Urinary bladder (tissue), 4 donors: ENCODE measurements at places on chromosomes 7 and 10. TPM values are rescaled to one million over a fixed set of nuclear protein-coding genes. Genes with fewer than 3 reads are reported as not detected.

The CCDC172 gene
- total RNA-seq: not detected

The UPK3BL2 gene
- 15.4 TPM for total RNA-seq

The CPN1 gene
- total RNA-seq: 0.16 TPM

The SLC39A12 gene
- total RNA-seq: not detected

The CLEC2L gene
- total RNA-seq: 0.32 TPM

The TFEC gene
- total RNA-seq: 8.2 TPM

The STK17A gene
- total RNA-seq: 17.4 TPM

The STRIP2 gene
- total RNA-seq: 4.1 TPM

The ADCYAP1R1 gene
- total RNA-seq: 4.5 TPM

The GRM8 gene
- total RNA-seq: 0.48 TPM

The AVPI1 gene
- 7.5 TPM for total RNA-seq

The NXPH1 gene
- 2.0 TPM for total RNA-seq

The CALML3 gene
- not detected for total RNA-seq

The KAZALD1 gene
- 27.0 TPM for total RNA-seq

The PTN gene
- 91.1 TPM for total RNA-seq

The CUBN gene
- total RNA-seq: 6.1 TPM

DNA sequence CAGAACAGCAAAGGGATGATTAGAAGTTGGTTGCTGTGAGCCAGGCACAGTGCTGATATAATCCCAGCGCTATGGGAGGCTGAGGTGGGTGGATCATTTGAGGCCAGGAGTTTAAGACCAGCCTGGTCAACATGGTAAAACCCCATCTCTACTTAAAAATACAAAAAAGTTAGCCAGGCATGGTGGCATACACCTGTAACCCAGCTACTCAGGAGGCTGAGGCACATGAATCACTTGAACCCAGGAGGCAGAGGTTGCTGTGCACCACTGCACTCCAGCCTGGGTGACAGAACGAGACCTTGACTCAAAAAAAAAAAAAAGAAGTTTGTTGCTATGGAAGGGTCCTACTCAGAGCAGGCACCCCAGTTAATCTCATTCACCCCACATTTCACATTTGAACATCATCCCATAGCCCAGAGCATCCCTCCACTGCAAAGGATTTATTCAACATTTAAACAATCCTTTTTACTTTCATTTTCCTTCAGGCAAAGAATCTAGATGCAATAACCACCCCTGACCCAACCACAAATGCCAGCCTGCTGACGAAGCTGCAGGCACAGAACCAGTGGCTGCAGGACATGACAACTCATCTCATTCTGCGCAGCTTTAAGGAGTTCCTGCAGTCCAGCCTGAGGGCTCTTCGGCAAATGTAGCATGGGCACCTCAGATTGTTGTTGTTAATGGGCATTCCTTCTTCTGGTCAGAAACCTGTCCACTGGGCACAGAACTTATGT lies 4.1 kb downstream of the IL6 start:
- no peak for DNase-seq

DNA sequence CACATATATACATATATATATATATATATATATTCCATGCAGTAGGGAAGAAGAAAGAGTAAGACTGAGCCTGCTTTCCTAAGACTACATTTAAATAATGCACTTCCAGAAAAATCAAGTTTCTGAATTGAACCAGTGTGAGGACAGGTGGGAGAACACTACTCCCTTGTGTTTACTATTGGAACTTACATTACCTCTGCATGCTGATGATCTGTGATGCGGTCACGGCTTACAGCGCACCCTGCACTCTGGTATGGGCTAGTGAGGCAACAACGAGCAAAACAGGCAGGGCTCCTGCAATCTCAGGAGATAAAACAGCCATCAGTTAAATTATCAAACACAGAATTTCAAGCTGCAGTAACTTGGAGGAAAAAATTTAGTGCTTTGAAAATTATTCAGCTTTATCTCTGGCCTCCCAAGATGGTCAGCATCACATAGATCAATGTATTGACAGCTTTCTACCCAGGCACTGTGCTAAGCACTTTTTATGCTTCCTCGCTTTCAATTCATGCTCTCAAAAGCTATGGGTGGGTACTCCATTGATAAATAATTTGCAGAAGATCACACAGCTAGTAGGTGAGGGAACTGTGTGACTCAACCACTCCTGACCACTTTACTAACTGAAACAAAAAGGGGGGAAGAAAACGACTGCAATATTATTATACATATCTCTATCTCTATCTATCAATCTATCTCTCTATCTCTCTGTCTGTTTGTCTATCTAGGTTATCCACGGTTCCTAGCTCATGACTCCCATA lies 20.5 kb upstream of the SLC16A12 start:
- no peak for DNase-seq

GRCh38 chr7:84336303-84336702 lies 141.7 kb upstream of the SEMA3A start:
- DNase-seq: no peak

DNA sequence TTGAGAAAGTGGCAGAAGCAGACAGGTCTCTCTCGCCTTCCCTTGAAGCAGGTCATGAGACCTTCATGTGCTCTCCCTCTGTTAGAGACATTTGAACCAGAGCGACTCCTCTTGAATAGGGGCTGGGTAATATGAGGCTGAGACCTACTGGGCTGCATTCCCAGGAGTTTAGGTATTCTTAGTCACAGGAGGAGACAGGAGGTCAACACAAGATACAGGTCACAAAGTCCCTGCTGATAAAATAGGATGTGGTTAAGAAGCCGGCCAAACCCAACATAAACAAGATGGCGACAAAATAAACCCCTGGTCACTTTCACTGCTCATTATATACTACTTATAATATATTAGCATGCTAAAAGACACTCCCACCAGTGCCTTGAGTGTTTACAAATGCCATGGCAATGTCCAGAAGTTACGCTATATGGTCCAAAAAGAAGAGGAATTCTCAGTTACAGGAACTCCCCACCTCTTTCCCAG lies 43.5 kb upstream of the MSRB2 start:
- DNase-seq: no peak

GRCh38 chr10:72889391-72889831 lies 4.1 kb upstream of the OIT3 start:
- no peak for DNase-seq

DNA sequence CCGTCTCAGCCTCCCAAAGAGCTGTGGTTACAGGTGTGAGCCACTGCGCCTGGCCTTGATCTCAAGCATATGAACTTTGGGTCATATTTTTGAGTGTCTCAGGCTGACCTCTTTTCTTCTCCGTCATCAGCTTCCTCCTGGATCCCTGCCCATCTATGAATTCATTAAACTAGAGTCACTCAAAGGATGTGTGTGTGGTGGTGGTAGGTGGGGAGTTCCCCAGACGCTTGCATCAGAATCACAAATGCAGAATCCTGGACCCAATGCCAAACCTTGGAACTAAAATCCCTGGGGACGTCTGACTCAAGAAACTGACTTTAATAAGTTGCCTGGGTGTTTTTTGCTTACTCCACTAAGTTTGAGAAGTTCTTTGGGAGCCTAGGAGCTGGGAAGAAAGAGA lies 6.7 kb upstream of the CREB5 start:
- DNase-seq: no peak

GRCh38 chr7:146514304-146514703 lies 397.7 kb downstream of the CNTNAP2 start:
- DNase-seq: no peak

GRCh38 chr7:115864082-115864481 lies 166.5 kb downstream of the TFEC start:
- DNase-seq: no peak

GRCh38 chr10:102801978-102802377 lies 35.2 kb downstream of the CYP17A1 start:
- no peak for DNase-seq

GRCh38 chr7:37901890-37902524 lies 14.6 kb downstream of the SFRP4 start:
- DNase-seq: no peak

- DNase-seq: no peak
Measured at GRCh38 chr10:52212062-52212461, 102.0 kb upstream of the DKK1 start.

DNA sequence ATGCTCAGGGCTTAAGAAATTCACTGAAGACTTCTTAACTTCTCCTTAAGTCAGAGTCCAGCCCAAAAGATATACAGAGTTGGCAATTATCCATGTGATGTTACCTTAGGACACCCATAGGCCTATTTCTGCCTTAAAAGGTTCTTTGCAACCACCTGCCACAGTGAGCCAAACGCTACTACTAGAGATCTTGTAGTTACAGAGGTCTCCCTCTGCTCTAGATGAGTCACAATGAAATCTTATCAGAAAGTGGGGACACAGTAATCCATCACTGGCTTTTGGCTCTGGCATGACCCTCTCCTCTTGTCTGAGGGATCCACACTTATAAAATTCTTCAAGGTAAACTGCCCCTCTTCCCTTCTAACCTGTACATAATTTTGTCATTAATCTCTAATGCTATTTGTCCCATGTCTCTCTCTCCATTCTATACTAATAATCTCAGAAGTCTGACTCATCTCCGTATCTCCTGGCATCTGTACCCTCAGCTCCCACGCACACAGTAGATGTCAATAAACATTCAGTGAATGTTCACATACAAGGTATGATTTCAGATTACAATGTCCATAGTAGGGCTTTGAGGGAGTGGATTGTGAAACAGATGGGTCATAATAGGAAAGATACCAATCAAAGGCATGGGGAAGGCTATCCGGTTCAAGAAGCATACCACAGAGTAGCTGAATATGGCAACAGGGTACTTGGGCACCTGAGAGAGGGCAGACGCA lies 112.1 kb downstream of the SGMS1 start:
- no peak for DNase-seq

GRCh38 chr10:86647773-86648703 lies 6.3 kb upstream of the OPN4 start:
- DNase-seq: no peak

- no peak for DNase-seq
Measured at GRCh38 chr10:89615824-89616223, 29.2 kb downstream of the PANK1 start.

- DNase-seq: no peak
Measured at GRCh38 chr10:53022611-53023088, 250.1 kb upstream of the MBL2 start.

- DNase-seq: no peak
Measured at GRCh38 chr7:35371221-35371620, 117.3 kb upstream of the TBX20 start.

- no peak for DNase-seq
Measured at GRCh38 chr10:54434782-54435181, 366.2 kb downstream of the PCDH15 start.

- DNase-seq: no peak
Measured at GRCh38 chr10:62442894-62443669, 68.9 kb downstream of the ZNF365 start.

DNA sequence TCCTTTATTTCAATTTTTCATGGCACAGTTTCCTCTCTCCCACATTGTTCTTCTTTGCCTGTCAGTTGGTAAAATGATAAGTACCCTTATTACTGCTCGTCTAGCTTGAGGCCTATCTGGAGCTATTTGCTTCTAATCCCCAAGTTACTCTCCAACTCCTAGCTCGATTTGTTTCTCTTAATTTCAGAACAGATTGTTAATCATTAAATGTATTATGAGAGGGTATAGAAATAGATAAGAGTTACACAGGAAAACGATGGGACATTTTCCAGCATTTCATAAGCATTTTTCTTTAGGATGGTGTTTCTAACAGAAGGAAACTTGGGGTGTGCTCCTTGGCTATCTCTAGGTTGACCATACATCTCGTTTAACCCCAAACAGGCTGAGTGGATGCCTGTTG lies 540.5 kb upstream of the FZD8 start:
- DNase-seq: no peak

DNA sequence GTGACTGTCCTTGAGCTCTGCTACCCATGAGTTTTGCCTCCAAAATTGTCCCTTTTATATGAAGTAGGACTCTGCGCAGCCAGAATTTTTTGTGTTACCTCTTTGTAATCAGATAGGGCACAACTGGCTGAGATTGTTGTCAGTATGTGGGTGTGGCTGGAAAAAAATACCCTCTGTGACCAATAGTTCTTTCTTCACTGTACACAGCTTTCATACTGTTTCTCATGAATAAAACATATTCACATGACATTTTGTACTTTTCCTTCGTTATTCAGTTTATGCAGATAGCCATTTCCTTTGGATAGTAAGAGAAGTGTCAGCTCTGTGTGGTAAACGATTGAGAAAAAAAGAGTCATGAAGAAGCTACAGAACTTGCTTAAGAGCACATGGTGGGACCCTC lies 49.6 kb upstream of the WNT8B start:
- DNase-seq: no peak

- no peak for DNase-seq
Measured at GRCh38 chr7:122692769-122693309, 6.1 kb downstream of the RNF133 start.

DNA sequence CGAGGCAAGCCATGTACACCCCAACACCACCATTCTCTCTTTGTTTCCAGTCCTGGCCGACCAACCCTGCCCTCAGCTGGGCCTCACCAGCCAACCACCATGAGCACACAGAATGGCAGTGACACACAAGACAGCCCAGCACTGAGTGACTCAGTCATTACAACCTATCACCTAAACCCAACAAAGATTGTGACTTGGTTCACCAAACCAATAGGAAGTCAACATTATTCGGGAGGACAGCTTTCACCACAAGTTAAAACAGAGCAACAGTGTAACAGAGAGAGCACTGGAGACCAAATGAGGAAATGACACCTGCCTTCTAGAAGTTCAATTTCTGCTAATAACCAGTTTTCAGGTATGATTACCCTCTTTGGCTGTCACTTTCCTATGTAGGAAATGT lies 72.1 kb downstream of the DNMBP start:
- no peak for DNase-seq

- no peak for DNase-seq
Measured at GRCh38 chr10:60426425-60426824, 36.8 kb upstream of the ANK3 start.

- no peak for DNase-seq
Measured at GRCh38 chr10:59901470-59901869, 4.9 kb downstream of the CCDC6 start.

GRCh38 chr10:58517081-58517480 lies 4.4 kb downstream of the BICC1 start:
- no peak for DNase-seq

DNA sequence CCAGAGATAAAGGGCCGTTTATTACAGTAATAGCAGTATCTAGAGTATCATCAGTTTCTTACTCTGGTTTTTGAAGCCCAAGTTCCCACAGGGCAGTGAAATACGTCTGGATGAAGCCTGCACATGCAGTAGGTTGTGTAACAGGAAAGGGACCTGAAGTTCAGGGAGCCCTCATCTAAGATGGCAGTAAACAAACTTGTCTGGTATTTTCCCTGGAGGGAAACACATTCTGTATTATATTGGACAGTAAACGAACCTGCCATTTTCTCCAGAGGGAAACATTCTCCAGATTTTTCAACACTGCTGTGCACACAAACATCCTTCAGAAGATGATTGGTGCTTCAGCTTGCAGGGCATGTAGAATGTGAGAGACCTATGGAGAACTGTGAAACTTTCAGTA lies 189.9 kb downstream of the TFEC start:
- no peak for DNase-seq
